M059J (cell line): ENCODE measurements at places on chromosomes 13 and 19.

GRCh38 chr13:28653111-28653510 is 5.8 kb upstream of the POMP start:
- no peak for DNase-seq

- DNase-seq = peak; percentile 90
These were observed 23.0 kb upstream of the NDFIP2 start for GRCh38 chr13:79457948-79458347.

- peak; percentile 34 for DNase-seq
These were observed 692 bp upstream of the ZNF580 start for GRCh38 chr19:55640043-55640576.

DNA sequence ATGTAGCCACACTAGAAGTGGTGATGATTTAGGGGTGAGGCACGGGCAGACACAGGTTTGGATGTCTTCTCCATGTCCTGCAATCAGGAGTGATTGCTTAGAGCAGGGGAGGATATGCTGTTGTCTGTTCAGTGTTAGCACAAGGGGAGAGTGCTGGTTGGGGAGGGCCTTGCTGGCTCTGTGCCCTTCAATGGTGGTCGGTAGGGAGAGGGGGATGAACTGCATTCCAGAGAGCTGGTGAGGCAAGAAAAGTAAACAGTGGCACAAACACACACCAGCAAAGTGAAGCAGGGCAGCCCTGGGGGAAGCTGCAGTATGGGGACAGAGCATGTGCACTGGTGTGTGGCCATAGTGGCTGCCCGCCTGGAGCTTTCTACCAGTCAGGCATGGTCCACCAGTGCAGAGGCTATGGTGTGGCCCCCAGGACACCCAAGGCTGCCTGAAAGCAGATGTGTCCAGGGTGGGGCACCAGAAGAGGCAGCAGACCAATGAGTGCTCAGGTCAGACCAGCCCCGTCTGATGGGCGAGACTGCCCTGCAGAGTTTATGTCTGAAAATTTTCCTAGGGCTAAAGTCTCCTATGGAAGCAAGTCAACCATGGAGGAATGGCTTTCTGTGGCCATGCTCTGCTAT is 1676.9 kb downstream of the PCDH9 start:
- DNase-seq = no peak

GRCh38 chr19:58330458-58330857 is 3.7 kb downstream of the ZSCAN22 start:
- peak; percentile 71 for DNase-seq

DNA sequence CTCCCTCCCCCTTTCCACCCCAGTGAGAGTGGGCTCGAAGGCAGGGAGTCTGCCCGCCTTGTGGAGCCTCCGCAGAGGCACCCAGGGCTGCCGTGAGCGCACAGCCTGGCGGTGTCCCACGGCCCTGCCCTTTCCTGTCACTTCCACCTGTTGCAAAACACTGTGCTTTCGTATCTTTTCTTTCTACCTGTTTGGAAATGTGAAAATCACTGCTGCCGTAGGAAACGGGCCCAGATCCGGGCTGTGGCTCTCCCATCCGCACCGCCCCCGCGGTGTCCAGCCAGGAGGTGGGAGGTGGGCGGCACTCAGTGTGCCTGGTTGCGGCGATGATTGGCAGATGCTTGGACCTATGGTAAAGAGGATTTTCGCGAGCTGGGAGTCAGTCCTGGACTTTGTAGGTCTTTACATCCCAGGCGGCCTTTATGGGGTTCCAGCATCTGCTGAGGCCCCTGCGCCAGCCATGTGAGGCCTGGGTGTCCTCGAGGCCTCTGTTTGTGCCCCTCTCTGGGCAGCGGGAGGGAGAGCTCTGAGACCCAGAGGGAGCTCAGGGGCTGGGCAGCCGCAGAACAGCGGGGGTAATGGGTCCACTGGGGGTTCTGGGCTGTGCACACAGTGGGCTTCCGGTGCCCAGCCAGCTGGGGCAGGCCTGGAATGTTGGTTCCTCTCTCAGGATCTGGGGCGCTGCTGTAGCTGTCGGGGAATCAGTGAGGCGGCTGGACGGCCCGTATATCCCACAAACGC is 6.1 kb downstream of the STK11 start:
- no peak for DNase-seq

GRCh38 chr19:41221514-41222205 is 2.6 kb downstream of the AXL start:
- DNase-seq = no peak

GRCh38 chr13:72692884-72693514 is 34.4 kb downstream of the MZT1 start:
- no peak for DNase-seq

DNA sequence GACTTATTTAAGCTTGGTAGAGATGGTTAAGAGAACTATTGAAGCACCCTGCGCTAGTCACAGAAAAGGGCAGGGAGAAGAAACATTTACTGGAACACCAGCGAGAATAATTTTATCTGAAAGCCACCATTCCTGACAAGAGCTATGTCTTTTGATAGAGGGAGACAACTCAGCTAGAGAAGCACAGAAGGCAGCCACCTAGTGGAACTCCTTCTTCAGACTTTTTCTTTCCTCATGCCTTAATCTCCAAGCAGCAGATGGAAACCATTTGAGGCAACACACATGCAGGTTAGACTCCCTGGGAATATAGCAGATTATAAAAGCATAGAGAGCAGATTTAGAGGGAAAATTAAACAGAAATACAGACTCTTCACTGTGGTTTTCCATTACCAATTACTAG is 813.4 kb downstream of the SLITRK6 start:
- no peak for DNase-seq

GRCh38 chr13:33150126-33150525 is 133.9 kb downstream of the KL start:
- DNase-seq = no peak

GRCh38 chr19:54707962-54708361 is 16.3 kb upstream of the KIR3DL3 start:
- DNase-seq = no peak

DNA sequence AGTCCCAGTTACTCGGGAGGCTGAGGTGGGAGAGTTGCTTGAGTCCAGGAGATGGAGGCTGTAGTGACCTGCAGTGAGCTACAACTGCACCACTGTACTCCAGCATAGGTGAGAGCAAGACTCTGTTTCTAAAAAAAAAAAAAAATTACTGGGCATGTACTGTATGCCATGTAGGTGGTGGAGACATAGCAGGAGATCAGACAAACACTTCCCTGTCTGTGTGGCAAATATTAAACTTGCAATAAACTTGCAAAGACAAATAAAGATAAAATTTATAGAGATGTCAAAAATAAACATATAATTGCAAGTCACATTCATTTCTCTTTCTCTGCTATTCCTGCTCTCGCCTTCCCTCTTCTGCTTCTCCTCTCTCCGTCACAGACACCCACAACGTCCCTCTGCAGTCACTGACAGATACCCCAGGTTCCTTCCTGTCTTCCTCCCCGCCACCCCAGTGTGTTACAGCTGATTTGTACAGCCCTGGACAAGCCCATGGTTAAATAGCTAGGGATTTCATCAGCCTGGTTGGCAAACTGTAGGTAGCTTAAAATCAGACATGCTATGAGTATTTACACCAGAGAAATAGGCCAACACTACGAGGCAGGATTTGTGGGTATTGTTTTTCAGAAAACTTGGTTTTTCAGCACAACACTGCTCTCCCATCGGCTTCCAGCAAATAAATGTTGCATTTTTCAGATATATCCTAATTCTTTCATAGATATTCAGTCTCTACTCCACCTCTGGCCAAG is 1.3 kb upstream of the CD177 start:
- DNase-seq = no peak

DNA sequence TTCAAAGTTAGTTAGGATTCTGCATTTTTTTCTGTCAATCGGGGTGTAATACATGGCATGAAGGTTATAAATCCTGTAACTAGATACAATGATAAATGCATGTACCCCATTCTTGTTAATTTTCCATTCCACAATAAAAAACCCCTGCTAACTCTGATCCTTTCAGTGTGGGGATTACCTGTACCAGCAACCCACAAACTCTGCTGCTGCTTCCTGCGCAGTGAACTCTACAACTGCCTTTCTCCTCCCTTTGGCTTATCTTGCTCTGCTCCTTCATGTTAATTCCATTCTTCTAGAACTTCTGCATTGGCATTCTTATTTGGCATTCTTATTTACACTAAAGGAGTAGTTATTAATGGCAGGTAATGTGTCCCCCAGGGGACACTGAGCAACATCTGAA is 273.1 kb downstream of the KLF12 start:
- no peak for DNase-seq

- no peak for DNase-seq
These were observed 1.5 kb upstream of the OBI1 start for GRCh38 chr13:78660495-78660857.

- no peak for DNase-seq
These were observed 45.7 kb upstream of the F7 start for GRCh38 chr13:113059891-113060290.

- DNase-seq = peak; percentile 58
These were observed 15.4 kb downstream of the NLRP12 start for GRCh38 chr19:53808710-53809125.

- peak; percentile 22 for DNase-seq
These were observed 1.6 kb downstream of the DIAPH3 start for GRCh38 chr13:60162096-60162495.

DNA sequence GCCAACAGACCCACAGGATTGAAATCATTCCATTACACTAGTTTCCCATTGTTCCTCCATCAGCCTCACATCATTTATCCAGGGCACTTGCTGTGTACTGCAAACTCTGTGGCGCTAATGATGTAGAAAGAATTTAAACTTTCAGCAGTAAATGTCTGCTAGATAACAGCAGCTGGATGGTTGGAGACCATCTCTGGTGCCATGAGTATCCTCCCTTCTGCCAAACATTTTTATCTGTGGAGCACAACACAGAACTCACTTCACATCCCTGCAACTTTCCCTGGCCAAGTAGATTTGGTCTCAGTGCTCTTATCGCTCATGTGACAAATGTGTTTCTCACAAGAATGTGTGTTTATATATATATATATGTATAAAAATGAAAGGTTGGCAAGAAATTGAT is 481.9 kb downstream of the FGF9 start:
- no peak for DNase-seq

GRCh38 chr13:76853481-76853880 is 32.7 kb downstream of the KCTD12 start:
- DNase-seq = peak; percentile 90

GRCh38 chr19:19468424-19469050 is 46.8 kb downstream of the TSSK6 start:
- DNase-seq = peak; percentile 34
